Fibroblast of skin of back (primary cell): ENCODE measurements at places on chromosomes 16 and 17.
A peak's percentile ranks its signal among the peaks of the same experiment; 100 is the strongest.

GRCh38 chr17:38617967-38618760 lies 12.4 kb upstream of the SRCIN1 start:
- no peak for DNase-seq

DNA sequence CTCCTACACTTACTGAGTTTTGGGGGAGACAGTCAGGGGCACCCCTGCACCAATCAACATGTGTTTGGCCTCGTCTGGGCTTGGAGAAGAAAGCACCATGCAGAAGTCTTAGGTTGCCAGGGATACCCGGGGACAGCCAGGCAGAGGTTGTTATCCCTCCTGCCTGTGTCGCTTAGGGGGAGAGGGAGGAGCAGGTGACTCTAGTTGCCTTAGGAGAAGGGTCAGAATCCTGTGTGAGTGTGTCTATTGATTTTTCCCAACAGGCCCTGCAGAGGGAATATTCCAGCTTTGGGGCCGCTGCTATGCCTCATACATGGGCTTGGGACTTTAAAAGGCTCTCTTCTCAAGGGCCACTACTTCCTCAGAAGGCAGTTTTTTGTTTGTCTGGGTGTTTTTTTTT lies 89.1 kb downstream of the RGS9 start:
- no peak for DNase-seq

DNA sequence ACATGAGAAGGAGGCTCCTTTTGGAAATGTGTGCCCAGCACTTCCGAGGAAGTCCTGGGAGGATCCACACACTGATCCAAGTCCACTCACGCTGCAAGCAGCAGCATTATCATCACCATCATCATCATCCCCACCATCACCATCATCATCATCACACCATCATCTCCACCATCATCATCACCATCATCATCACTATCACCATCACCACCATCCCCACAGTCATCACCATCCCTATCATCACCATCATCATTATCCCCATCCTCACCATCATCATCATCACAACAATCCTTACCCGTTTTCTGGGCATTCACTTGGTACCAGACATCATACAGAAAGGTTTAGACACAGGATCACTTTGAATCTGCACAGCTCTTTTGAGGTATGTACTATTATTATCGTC lies 47.8 kb upstream of the ACSF3 start:
- DNase-seq, result no peak

DNA sequence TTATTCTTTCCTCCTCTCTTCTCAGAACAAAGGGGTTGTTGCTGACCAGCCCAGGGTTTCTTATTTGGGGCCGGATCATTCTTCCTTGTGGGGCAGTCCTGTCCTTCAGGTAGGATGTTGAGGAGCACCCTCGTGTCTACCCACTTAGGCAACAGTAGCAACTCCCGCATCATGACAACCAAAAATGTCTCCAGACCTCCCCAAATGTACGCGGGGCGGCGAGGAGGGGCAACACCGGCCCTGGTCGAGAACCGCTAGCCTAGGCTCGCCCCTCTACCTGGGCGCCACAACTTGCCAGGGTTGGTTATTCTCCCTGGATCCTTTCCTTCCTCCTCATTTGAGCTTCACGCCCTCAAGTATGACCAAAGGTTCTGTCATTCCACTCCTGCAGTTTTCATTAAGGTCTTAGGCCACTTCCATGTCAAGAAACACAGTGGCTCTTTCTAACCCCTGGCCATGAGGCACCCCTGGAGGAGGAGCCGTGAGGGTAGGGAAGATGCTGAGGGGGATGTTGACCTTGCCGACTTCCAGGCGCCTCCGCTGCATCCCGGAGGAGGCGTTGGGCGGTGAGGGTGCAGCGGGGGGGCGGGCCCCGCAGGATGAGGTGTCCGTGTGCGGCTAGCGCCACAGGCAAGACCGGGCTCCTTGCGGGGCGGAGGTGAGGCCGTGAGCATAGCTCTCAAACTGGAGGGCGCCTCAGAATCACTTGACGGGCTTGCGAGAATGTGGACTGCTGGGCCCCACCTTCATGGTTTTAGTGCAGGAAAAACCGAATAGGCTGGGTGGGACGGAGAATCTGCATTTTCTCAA lies 712 bp upstream of the SPECC1 start:
- DNase-seq, result no peak

DNA sequence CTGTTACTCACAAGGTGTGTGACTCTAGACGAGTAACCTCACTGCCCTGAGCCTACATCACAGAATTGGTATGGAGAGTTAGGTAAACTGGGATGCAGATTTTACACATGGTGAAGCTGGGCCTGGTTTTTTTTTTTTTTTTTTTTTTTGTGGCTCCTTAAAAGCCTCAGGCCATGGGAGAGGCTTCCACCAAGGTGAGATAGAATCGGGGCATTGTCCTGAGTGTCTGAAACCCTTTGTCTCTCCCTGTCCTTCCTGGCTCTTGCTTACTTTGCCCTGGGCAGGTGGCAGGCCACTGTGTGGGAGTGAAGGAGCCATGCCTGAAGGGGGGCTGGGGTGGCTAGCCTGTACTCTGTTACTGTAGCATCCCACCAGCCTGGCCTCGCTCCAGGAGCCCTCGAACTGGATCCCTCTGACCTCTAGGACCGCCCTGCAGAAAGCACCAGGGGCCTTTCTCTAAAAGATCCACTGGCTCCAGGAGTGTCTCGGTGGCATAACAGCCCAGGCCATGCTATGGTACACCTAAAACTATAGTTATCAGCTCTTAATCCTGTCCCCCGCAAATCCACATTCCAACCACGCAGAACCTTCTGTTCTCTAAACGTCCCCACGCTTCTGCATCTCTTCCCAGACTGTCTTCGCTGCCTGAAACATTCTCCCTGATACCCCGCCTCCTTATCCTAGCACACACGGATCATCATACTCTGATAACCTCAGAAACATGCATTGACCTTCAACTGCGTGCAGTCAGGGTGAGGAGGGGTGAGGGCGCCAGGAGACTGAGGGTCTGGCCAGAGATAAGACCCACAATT lies 1.7 kb upstream of the SLC13A2 start:
- no peak for DNase-seq

DNA sequence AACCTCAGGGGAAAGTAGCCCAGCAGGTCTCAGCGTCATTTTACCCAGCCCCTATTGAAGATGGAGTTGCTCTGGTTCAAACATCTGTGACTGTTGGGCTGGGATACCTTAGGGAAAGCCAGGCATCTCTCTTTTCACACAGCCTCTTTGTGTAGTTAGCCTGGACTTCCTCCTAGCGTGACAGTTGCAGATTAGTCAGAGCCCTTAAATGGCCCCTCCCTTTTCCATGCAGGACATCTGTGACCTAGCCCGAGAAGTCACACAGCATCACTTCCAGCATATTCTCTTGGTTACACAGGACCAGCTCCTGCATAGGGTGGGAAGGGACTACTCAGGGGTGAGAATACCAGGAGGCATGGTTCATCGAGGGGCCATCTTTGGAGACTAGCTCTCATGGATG lies 375.0 kb upstream of the RBFOX1 start:
- DNase-seq, result no peak

DNA sequence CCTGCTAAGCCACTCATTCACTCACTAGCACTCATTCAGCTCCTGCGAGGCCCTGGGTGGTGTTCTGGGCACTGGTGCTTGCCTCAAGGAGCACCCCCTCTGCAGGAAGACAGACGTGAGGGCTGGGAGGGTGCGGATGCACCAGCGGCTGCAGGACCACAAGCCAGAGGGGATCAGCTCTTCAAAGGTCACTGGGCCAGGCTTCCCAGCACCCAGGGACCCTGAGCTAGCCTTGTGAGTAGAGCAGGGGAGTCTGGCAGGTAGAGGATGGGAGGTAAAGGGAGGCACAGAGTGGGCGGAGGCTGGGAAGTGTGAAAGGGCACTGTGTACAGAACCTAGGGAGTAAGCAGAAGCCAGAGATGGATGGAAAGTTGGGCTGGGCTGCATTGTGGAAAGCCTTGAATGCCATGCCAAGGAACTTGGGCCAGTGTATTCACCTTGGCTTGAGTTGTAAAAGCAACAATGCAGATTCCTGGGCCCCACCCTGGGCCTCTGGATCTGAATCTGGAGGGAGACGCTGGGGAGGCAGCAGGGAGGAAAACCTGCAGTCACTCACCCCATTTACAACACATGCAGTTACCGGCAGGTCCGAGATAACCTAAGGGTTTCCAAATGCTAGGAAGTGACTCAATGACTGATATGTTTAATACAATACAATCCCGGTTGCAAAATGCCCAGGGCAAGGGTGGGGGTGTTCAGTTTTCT lies 1.7 kb downstream of the IL4R start:
- peak; percentile 35 for DNase-seq

DNA sequence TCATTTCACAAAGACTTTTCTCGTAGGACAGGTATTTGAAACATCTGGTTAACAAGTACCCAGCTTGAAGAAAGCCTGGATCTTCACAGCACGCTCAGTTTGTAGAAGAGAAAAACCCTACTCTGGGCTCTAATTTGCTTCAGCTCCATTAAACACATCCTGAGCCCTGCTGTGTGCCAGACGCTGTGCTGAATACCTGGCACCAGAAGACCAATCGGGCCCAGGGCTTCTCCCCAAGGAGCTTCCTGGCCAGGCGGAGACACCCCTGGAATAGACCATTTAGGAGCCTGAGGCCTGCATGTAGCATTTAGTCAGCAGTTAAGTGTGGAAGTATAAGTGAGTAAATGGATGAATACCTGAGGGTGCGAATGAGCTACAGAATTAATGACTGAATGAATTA lies 8.9 kb upstream of the ABAT start:
- no peak for DNase-seq

DNA sequence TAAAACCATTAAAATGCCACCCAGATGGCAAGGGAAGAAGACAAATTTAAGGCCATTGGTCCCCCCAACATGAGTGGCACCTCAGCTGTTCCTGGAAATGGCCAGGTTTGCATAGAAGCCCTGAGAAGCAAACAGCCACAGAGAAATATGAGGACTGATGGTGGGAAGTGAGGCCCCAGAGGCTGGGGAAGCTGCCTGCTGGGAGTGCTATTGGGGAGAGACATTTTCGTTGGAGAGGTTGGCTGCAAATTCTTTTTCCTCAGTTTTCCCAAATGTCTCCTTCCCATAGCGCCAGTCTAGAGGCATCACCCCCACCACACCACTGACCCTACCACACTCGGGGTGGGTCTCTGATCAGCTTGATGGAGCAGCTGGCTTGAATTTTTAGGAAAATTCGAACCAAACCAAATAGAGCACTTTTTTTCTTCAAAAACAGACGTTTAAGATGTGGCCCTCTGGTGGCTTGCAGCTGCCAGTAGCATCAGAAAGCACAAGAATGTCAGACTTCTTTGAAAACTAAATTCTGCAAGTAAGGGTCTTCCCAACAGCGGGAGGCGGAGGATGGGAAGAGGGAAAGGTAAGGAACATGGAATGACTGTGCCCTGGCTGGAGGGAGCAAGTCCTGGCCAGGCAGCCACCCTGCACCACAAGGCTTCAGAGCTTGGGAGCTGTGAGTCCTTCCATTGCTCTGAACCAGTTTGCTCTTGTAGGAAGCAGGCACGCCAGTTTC lies 13.2 kb upstream of the SLC12A3 start:
- peak; percentile 45 for DNase-seq

DNA sequence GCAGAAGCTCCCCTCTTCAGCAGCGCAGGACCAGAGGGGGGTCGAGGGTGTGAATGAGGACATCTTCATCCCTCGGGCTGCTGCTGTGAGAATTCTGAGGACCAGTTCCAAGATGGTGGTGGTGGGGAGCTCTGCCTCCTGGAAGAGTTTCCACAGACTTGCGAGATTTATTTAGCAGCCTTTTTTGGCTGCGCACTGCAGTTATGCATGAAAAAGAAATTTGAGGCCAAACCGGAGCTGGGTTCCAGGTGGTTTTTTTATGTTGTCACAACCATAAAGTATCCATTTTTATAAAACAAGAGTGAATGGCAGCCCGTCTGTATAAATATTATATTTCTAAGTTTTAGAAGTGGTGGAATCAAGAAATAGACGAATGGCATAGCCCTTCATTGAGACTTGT lies 76.9 kb upstream of the CLEC18A start:
- DNase-seq, result no peak

- no peak for DNase-seq
Observed at GRCh38 chr16:76683051-76683450, 405.9 kb downstream of the CNTNAP4 start.

DNA sequence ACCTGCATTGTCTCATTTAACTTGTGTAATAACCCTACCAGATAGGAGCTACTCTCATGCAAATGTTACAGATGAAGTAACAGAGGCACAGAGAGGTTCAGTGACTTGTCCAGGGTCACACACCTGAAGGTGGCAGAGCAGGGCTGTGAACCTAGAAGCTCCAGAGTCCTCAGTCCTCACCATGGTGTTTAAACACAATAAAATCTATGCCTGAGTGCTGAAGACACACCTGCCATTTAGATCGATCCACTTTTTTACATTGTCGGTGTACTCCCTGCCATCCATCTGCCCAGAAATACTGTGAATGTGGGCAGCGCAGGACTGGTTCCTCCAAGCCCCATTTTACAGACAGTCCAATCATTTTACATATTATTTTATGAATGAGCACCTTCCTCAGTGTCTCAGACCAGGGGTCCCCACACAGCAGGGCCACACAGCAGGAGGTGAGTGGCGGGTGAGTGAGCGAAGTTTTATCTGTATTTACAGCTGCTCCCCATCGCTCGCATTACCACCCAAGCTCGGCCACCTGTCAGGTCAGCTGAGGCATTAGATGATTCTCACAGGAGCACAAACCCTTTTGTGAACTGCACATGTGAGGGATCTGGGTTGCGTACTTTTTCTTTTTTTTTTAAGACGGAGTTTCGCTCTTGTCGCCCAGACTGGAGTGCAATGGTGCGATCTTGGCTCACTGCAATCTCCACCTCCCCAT lies 5.6 kb downstream of the IL4R start:
- DNase-seq, result no peak

GRCh38 chr17:73647301-73647695 lies 3.1 kb upstream of the SDK2 start:
- DNase-seq, result no peak

DNA sequence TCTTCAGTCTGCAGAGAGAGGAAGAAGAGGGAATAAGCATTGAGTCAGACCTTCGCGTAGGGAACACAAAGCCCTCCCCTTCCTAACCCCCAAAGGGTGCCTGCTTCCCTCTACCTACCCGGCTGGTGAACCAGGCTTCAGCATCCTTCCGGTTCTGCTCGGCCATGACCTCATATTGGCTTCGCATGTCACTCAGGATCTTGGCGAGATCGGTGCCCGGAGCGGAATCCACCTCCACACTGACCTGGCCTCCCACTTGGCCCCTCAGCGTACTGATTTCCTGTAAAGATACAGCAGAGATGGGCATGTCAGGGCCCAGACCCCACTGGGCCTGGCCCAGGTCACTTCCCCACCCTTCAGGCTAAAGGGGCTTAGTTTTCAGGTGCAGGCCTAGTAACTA lies 3.8 kb downstream of the KRT19 start:
- no peak for DNase-seq

DNA sequence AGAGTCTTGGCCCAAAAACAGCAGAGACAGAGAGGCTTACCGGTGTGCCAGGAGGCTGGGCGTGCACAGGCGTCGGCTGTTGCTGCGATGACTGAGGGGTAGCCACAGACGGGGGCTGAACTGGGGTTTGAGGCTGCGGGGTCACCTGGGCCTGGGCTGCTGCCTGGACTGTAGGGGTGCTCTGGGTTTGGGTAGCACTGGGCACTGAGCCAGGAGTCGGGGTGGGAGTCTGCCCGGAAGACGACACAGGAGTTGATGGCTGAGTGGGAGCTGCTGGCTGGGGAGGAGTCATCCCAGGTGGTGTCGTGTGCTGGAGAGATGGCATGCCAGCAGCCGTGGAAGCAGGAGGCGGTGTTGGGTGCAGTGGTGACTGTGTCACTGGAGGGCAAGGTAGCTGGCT lies 53.2 kb upstream of the TRAP1 start:
- DNase-seq, result no peak
